Vagina (tissue), 2 donors: ENCODE measurements at places on chromosomes 6 and 20. TPM values are rescaled to one million over a fixed set of nuclear protein-coding genes. Genes with fewer than 3 reads are reported as not detected.

GRCh38 chr6:129181001-129181400 is 298.1 kb downstream of the LAMA2 start:
- no peaks in the 10 kb centered on the region for H3K4me1 ChIP-seq
- DNase-seq = no peak
- no peak overlapping the region for H3K27ac ChIP-seq
- no peak overlapping the region for H3K4me3 ChIP-seq
- H3K36me3 ChIP-seq = no peaks in the 10 kb centered on the region

DNA sequence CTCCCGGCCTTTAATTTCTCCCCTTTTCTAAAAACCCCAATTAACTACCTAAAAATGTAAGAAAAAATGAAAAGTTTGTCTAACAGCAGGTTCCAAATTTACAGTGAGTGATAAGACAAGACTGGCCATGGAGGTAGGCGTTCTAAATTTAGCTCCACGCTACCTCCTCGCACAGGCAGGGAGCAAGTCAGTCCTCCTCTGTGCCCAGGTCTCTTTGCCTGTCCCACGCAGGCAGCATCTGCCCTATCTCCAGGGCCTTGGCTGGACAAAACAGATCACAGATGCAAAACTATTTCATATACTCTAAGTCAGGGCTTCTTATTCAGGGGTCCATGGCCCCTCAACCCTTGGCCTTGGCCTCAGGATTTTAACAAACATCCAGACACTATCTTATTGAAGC is 98.0 kb upstream of the JARID2 start:
- DNase-seq = no peak
- H3K4me3 ChIP-seq = no peak overlapping the region
- H3K27ac ChIP-seq = no peak overlapping the region
- H3K27me3 ChIP-seq = no peaks in the 10 kb centered on the region
- peaks cover 7% of the 10 kb centered on the region for H3K4me1 ChIP-seq

TGM3 gene
- total RNA-seq = 27.7 TPM

- H3K4me1 ChIP-seq = peaks cover 40% of the 10 kb centered on the region
- H3K27ac ChIP-seq = peak overlapping the region; percentile 99
- no peaks in the 10 kb centered on the region for H3K27me3 ChIP-seq
- DNase-seq = no peak
Observed at GRCh38 chr6:44232676-44233566, 9.5 kb downstream of the SLC29A1 start.

GRCh38 chr6:16809753-16810358 is 48.6 kb upstream of the ATXN1 start:
- H3K4me3 ChIP-seq = no peak overlapping the region
- DNase-seq = no peak
- no peaks in the 10 kb centered on the region for H3K4me1 ChIP-seq
- no peaks in the 10 kb centered on the region for H3K27me3 ChIP-seq
- no peak overlapping the region for H3K27ac ChIP-seq

DNA sequence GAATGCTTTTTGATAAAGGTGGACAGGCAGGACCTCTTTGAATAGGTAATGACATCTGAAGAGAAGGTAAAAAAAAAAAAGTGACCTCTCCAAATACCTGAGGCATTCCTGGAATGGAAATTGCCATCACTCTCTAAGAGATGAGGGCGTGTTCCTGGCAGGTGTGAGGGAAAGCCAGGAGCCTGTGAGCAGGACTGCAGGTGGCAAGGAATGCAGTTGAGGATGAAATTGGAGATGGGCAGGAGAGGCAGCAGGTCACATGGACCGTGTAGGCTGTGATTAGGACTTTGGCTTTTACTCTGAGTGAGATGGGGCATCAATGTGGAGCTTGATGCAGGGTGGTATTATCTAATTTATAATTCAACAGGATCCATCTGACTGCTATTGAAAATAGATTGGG is 227.4 kb downstream of the LRFN2 start:
- H3K27me3 ChIP-seq = no peaks in the 10 kb centered on the region
- H3K4me1 ChIP-seq = no peaks in the 10 kb centered on the region
- DNase-seq = no peak
- H3K27ac ChIP-seq = no peak overlapping the region
- H3K4me3 ChIP-seq = no peak overlapping the region

DNA sequence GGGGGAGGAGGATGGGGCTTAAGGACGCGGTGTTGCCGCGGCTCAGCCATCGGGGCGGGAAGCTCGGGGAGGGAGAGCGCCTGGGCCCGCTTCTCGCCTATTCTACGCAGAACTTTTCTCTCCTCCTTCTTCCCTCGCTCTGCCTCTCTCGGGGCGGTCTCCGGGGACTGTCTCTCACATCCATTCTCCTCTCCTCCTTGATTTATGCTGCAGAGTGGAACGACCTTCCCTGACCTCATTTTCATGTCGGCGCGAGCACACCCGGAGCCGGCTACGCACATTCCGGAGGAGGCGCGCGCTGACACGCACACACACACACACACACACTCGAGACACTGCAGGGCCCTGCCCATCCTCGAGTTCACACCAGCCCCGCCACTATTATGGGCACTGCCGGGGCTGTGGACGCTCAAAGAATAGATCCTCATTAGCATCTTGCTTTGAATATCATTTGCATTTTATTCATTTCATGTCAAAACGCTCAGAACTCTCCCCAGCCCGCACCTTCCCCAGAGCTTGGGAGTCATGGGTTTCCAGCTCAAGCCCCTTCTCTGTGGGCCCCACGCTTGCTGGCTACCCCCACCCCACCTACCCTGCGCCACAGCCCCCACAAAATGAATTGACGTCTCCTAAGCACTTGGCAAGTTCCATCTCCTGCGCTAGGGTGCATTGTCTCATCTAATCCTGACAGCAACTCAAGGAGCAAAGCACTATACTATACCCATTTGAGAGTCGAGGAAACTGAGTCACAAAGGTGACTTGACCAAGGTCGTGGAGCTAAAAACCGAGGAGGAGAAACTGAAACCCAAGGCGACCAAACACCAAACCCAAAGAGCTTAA is 36.8 kb downstream of the NCR2 start:
- H3K4me3 ChIP-seq = peak overlapping the region; percentile 27
- DNase-seq = no peak
- H3K27me3 ChIP-seq = peaks cover 10% of the 10 kb centered on the region

DNA sequence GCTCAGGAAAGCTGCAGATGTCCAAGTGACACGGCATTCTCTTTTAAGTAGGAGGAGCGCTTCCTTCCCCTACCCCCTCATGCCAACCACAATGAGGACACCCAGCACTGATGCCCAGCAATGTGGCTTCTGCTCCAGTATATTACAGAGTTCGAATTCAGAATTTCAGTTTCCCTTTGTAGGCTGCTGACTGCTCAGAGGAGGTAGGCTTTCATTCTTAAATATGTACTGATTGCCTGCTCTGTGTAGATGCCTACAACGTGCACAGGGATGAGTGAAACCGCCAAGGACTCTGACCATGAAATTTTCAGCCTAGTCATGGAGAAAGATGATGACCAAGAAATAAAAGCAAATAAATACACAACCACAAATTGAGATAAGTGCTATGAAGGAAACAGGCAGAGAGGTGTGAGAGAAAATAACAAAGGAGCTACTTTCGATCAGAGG is 50.9 kb upstream of the TNFAIP3 start:
- DNase-seq = no peak
- no peak overlapping the region for H3K4me3 ChIP-seq
- no peaks in the 10 kb centered on the region for H3K36me3 ChIP-seq
- H3K4me1 ChIP-seq = peaks cover 12% of the 10 kb centered on the region

ADTRP gene
- total RNA-seq = not detected

DNA sequence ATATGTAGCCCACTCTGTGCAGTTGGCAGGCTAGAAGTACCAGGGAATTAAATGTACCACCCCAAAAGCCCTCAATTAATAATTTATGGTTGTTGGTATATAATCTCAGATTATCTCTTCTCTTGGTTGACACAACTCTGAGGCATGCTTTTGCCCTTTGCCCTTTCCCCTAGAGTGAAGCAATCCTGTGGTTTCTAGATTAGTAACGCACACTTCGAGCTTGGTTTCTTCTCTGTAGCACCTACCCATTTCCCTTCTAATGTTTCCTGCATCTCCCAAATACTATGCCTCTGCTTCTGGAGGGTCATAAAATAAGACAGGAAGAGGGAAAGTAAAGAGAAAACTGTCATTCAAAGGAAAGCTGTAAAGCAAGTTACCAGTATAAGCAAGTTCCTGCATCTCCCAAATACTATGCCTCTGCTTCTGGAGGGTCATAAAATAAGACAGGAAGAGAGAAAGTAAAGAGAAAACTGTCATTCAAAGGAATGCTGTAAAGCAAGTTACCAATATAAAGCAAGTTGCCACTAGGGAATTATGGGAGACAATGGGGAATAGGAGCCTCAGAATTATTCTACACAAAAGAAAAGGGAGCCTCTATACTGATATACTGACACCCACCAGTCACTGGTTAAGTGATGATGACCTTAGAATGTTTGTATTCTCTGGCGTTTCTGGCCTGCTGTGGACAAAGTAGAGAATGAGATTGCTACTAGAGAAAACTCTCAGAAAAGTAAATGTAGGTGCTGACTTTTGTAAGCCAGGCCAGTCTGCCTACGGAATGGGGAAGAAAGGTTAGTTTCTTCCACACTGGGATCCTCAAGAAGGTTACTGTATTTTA is 862.6 kb upstream of the MAN1A1 start:
- H3K27ac ChIP-seq = no peak overlapping the region
- no peaks in the 10 kb centered on the region for H3K27me3 ChIP-seq
- no peak for DNase-seq

NKX2-4 gene
- not detected for total RNA-seq
